ENCODE measurements at places on chromosomes 11 and 22. TPM values are rescaled to one million over a fixed set of nuclear protein-coding genes. Genes with fewer than 3 reads are reported as not detected.
A peak's percentile ranks its signal among the peaks of the same experiment; 100 is the strongest.

GRCh38 chr11:57348052-57348451 is 9.9 kb downstream of the P2RX3 start:
- no peak for DNase-seq

CCDC116 gene
- total RNA-seq: 0.48 TPM

TPCN2 gene
- total RNA-seq: 11.8 TPM

GRCh38 chr22:21713428-21714058 is 22.1 kb downstream of the YPEL1 start:
- DNase-seq: no peak

DNA sequence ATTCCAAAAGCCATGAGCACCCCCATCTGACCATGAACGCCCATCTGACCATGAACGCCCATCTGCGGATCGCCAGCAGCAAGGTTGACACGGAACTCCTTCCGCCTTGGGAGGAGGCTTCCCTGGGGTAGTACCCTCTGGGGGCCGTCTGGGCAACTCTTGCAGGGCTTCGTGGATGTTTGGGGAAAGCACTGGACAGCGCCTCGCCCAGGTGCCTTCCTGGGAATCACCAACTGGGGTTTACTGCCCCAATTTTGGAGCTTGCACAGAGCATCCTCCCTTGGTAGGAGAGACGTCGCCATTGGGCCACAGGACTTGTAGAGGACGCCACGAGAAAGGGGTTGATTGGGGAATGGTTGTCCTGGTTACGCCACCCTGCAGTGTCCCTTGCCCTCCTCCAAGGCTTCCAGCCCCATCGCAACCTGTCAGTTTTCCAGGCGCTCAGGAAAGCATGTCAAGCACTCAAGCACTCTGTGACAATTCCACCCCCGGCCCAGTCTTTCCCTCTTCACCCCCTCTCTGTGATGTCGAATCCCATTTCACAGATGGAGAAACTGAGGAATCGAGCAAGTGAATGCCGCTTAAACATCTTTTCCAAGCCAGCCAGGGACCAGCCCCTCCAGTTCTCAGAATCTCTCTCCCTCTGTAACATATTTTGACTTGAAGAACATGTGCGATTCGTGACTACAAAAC is 914 bp upstream of the PRDM11 start:
- peak; percentile 93 for DNase-seq

- peak; percentile 83 for DNase-seq
Measured at GRCh38 chr11:12724301-12725054, 50.3 kb downstream of the TEAD1 start.

PISD gene
- total RNA-seq: 70.2 TPM

DNA sequence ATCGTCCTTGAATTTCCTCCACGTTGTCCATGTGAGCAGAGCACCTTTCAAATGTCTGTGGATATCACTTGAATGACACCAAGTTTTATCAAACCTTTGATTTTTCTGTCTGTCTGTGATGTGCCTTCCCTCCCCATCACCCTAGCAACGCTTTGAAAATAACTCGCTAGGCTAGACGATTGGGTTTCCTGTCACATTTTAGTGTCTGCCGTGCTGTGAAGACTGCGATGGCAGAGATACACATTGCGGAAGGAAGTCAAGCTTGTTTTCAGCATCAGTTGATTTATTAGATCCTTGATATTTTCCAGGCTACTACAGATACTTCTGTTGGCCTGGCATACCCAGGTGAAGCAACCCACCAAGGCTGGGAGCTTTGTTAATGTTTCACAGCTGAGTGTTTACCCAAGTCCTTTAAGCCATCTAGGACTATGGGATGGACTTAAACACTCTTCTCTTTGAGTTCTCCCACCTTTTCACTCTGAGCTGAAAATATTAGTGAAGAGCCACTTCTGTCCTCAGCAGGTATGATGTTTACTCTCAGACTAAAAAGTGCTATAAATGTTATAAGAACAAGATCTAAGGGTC is 93.6 kb upstream of the CD44 start:
- no peak for DNase-seq

SCUBE2 gene
- 1.4 TPM for total RNA-seq

- no peak for DNase-seq
Measured at GRCh38 chr11:20090654-20091374, 69.5 kb downstream of the DBX1 start.

DNA sequence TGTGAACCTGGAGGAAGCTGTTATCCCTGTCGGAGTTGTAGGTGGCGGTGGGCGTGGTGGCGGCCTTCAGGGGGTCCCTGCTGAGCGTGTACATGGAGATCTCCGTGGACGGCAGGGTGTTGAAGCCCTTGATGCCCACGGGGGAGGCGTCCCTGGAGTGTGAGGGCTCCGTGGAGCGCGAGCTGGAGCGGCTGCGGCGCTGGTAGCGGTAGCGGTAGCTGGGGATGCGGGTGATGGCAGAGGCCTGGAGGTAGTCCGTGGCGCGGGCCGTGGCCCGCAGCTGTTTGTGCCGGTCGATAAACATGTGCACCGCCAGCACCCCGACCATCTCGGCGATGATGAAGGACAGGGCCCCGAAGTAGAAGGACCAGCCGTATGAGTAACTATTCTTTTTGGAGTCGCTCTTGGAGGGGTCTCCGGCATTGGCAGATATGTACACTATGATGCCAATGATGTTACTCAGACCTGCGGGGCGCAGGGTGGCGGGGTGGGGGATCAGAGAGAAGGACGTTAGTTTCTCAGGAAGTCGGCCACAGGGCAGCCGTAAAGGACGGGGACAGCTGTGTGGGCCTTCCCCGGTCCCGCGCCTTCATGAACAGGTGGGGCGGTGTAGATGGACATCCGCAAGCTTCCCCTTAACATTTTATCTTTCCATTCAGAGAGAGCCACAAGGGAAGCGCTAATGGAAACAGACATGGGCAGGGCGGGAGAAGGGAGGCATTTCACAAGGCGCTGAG is 35.6 kb upstream of the EIF3D start:
- DNase-seq: peak; percentile 63

NEFH gene
- 2.0 TPM for total RNA-seq

GRCh38 chr11:5624489-5625279 is at the start of gene TRIM34:
TSS of gene TRIM34 (plus strand) at chr11:5625001. CDS start at chr11:5632332, 7,331 bp downstream.
- DNase-seq: peak; percentile 75

- DNase-seq: no peak
Measured at GRCh38 chr22:47333625-47334024, 571.2 kb downstream of the TBC1D22A start.

POU2AF3 gene
- 1.0 TPM for total RNA-seq

TRIM49 gene
- not detected for total RNA-seq

- DNase-seq: peak; percentile 1
Measured at GRCh38 chr11:49995565-49995964, 13.2 kb upstream of the OR4C12 start.

GRCh38 chr22:38861170-38861876 is 10.7 kb downstream of the CBX6 start:
- peak; percentile 74 for DNase-seq

DNA sequence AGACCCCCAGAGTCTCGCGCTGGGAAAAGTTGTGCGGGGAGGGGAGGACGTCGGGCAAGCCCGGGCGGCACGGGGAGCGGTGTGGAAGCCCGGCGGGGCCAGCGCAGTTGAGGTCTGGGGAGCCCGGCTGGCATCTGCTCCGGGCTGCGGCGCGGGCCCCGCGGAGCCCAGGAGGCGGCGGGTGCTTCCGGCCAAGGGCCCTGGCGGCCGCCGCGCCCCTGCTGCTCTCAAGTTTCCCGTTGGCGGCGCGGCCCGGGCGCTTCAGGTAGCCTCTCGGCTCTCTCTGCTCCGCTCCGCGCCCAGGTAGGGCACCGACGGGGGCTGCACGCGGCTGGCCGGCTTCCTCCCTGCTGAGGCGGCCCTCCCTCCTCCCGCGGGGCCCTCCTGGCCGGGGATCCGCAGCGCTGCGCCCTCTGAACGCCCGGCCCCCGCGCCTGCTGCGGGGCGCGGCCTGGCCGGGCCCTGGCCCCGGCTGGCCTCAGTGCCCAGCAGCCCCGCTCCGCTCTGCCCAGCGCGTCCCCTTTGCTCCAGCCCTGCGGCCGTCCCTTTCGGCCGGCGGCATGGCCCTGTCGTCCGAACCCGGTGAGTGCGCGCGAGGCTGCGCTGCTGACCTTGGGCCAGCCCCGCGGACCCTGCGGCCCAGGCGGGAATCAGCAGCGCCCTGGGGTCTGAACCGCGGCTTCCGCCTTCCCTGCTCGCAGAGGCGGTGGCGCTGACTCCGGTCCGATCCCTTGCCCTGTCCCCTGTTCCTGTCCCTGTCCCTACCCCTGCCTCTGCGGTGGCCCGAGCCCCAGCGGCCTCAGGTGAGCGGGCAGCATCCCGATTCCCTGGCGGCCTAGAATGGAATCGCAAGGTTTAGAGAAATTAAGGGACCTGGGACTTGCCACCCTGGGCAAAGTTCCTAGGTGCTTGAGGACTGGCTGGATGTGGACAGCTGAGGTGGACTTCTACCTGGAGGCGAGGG is 4.3 kb upstream of the AMPD3 start:
- DNase-seq: peak; percentile 91

APOA1 gene
- 12.8 TPM for total RNA-seq

RASSF10 gene
- 4.8 TPM for total RNA-seq

DNA sequence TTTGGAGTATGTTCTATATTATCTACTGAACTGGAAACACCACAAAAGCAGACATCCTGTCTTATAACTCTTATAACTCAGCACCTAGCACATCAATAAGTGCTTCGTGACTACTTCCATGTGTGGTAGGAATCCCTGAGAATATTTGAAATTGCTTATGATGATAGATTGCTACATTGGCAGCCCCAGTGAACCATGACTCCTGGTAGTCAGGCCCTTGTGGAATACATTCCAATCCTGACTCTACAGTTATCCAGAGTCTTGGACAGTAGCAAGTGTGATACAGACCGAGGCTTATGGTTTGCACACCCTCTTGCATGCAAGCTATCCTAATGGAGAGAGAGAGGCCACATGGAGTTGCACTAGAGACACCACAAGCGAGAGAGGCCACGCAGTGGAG is 59.5 kb upstream of the PHF21A start:
- DNase-seq: no peak

GRCh38 chr11:295351-296170 is 3.8 kb downstream of the IFITM5 start:
- DNase-seq: peak; percentile 44

B4GALNT4 gene
- 56.0 TPM for total RNA-seq

GRCh38 chr11:115645631-115646317 is 141.6 kb upstream of the CADM1 start:
- peak; percentile 93 for DNase-seq

KRTAP5-10 gene
- total RNA-seq: not detected

HOATZ gene
- not detected for total RNA-seq

- DNase-seq: no peak
Measured at GRCh38 chr11:73239111-73239521, 21.0 kb downstream of the P2RY2 start.

GRCh38 chr22:19357270-19358105 is 66.0 kb upstream of the CLTCL1 start:
- DNase-seq: no peak

EIF3F gene
- 463 TPM for total RNA-seq

DNA sequence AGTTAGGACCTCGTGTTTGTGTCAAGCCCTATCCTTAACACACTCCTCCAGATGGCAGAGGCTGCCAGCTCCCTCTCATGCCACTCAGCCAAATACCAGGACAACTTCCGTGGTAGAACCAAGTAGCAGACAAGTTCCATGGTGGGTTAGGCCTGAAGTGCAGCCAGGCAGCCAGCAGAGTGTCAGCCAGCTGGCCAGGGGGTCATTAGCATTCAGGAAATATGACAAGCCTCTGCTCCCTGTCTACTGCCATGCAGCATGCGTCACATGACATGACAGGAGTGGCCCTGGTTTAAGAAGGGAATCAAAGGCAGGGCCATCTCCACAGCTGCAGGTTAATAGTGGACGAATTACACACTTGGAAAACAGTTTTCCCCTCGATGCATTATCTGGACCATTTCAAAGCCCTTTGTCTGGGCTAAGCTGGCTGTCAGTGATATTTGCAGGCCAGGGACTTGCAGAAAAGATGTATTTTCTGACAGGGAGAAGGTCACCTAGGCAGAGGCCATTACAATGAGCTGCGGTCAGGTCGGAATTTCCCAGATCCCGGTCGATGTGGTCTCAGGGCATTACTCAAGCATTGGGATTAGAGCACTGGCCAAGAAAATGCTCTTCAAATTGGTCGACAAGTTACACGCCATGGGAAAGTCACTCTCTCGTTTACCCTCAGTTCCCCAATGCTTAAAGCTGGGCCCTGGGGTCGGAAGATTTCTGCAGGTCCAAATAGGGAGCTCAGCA is 461.7 kb upstream of the CADM1 start:
- no peak for DNase-seq

GRCh38 chr11:127485541-127485940 is 485.0 kb upstream of the KIRREL3 start:
- DNase-seq: no peak

- DNase-seq: no peak
Measured at GRCh38 chr11:131185915-131186314, 184.5 kb upstream of the NTM start.

OR4A5 gene
- total RNA-seq: not detected

OR51B4 gene
- not detected for total RNA-seq

MLC1 gene
- 0.14 TPM for total RNA-seq

- peak; percentile 81 for DNase-seq
Measured at GRCh38 chr11:44572884-44573283, 7.4 kb downstream of the CD82 start.

DNA sequence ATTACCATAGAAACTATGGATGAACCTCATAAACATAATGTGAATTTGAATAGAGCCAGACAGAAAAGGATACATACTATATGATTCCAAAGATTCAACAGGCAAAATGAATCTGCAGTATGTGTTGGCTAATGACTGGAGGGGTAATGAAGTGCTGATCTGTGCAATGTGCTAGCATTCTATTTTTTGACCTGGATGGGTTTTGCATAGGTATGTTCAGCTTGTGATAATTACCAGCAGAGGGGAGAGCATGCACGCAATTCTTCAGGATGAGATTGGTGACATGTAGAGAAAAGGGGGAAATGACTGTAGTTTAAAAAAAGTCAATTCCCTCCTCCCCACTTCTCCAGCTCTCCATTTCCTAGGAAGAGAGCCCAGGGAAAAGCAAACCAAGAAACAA is 618 bp upstream of the CCDC81 start:
- peak; percentile 10 for DNase-seq

ANKK1 gene
- not detected for total RNA-seq

DNA sequence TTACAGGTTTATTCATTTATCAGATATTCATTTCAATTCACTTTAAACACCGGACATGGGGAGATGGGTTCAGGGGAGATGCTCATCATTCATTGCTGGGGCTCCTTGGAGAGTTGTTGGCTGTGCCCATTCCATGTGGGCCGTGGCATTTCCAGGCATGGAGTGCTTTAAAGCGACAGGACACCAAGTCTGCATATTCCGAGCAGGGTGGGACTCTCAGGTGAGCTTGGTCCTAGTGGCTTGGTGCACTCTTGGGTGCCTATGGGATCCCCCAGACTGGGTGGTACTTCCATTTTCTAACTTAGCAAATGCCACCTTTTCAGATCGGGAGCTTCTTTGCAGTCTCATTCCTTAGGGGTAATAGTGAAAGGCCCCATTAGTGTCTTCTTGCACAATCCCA is 619.5 kb upstream of the CADM1 start:
- no peak for DNase-seq

All from H7 (cell line).